Activated CD8-positive, alpha-beta T cell treated with anti-CD3 and anti-CD28 coated beads, Interleukin-2, amount 10 ng/mL, durations not matched to agents 7 days and 5 days (primary cell): ENCODE measurements at places on chromosomes 12 and 14. TPM values are rescaled to one million over a fixed set of nuclear protein-coding genes. Genes with fewer than 3 reads are reported as not detected.

Gene FAM181A
- total RNA-seq, result not detected

Gene PLA2G1B
- not detected for total RNA-seq

Gene RIN3
- 85.6 TPM for total RNA-seq

Gene TMCC3
- 0.60 TPM for total RNA-seq

Gene MORN3
- 0.26 TPM for total RNA-seq

Gene NTF3
- total RNA-seq, result not detected

Gene KCNJ8
- not detected for total RNA-seq

Gene WSCD2
- not detected for total RNA-seq

Gene TEAD4
- total RNA-seq, result 0.44 TPM

Gene KRT2
- total RNA-seq, result 0.10 TPM

Gene PTPRB
- not detected for total RNA-seq

Gene DHH
- total RNA-seq, result 0.16 TPM

Gene P2RX7
- total RNA-seq, result 9.7 TPM

Gene SLC4A8
- total RNA-seq, result 11.4 TPM

Gene PRIMA1
- total RNA-seq, result not detected

Gene NOC4L
- total RNA-seq, result 34.4 TPM

Gene INF2
- total RNA-seq, result 159 TPM

Gene TMEM229B
- 10.0 TPM for total RNA-seq

Gene CMA1
- 0.82 TPM for total RNA-seq

Gene ANO2
- total RNA-seq, result not detected

Gene PLEK2
- total RNA-seq, result not detected

Gene TROAP
- total RNA-seq, result 107 TPM

Gene RTL1
- not detected for total RNA-seq

Gene BCL11B
- total RNA-seq, result 70.6 TPM

Gene ARHGEF40
- 0.83 TPM for total RNA-seq

Gene PTHLH
- not detected for total RNA-seq

Gene PSMA3
- 257 TPM for total RNA-seq

Gene LIN7A
- not detected for total RNA-seq

Gene PLBD1
- not detected for total RNA-seq

Gene TAS2R7
- total RNA-seq, result not detected

Gene PPP4R4
- 0.16 TPM for total RNA-seq

Gene POLE
- 202 TPM for total RNA-seq

Gene TOMM20L
- not detected for total RNA-seq

Gene PLEKHG7
- total RNA-seq, result not detected

Gene KCNMB4
- total RNA-seq, result 0.34 TPM

Gene TGFB3
- 1.7 TPM for total RNA-seq

Gene ARID4A
- total RNA-seq, result 28.0 TPM

Gene TBC1D30
- 0.05 TPM for total RNA-seq
